ENCODE measurements at places on chromosomes 11 and 22.

GRCh38 chr11:86812981-86813380, 12.6 kb downstream of the PRSS23 start:
- DNase-seq = no peak

- DNase-seq = no peak
These were observed 541.9 kb upstream of the CADM1 start for GRCh38 chr11:116046127-116046526.

GRCh38 chr11:95338430-95338991, 107.5 kb upstream of the SESN3 start:
- no peak for DNase-seq

GRCh38 chr22:26534874-26535602, 22.8 kb upstream of the TFIP11 start:
- no peak for DNase-seq

DNA sequence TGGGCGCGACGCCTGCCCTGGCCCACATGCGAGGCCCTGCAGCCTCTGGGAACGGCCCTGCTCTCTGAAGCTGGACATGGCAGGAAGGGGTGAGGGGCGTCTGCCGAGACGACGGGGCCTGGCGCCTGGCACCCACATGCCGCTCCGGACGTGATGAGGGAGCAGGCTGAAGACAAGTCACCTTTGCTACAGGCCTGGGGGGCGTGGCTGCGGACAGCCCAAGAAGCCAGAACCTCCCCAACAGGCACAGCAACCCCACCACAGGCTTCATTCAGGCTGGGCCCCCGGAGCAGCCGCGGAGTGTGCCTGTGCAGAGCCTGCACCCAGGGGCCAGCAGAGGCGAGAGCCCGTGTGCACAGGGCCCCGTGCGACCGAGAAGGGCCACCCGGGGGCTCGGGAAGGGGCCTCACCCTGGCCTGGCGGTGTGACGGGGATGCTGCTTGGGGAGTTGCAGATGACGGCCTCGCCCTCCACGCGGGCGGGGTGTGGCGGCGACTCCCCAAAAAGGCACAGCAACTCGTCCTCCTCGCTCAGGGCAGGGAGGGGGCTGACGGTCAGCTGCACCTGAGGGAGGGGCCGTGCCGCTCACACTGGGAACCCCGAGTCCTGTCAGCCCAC, 16.6 kb upstream of the MAPK11 start:
- DNase-seq = no peak

DNA sequence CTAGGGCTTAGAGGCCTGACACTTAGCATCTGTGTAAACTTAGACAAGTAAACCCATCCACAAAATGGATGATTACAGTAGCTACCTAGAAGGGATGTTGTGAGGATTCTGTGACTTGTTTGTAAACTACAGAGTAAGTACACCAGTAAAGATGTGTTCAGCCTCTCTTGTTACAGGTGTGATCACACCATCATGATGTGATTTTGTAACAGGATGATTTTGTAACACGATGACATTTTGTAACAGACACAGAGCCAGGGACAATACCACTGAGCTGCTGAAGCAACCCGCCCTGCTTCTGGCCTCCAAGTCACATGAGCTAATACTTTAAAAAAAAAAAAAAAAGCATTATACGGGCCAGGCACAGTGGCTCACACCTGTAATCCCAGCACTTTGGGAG, 17.0 kb downstream of the FADD start:
- no peak for DNase-seq

DNA sequence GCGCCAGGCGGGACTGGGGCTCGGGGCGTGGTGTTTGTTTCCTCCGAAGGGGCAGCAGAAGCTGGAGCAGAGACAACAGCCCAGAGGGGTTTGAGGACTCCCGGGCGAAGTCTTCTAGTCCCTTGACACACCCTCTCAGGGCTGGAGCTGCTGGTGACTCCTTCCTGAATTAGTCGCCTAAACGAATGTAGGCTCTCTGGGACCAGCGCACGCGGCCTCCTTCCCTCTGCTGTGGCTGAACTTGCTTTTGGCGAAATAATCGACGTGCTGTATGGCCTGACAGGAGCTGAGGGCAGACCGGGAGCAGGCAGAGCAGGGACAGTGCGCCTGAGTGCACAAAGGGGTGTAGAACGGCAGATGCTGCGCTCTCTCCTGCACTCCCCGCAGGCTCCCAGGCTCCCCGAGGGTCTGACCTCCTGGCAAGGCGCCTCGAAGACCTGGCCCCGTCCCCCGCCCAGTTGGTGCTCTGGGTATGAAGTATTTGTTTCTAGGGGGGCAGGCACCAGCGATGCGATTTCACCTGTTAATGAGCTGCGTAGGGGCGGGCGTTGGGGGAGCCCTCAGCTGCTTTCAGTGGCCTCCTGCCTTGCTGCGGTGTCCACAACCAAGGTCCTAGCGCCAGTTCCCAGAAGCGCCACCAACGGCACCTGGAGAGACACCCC, 5.3 kb downstream of the SLC17A6 start:
- DNase-seq = no peak

DNA sequence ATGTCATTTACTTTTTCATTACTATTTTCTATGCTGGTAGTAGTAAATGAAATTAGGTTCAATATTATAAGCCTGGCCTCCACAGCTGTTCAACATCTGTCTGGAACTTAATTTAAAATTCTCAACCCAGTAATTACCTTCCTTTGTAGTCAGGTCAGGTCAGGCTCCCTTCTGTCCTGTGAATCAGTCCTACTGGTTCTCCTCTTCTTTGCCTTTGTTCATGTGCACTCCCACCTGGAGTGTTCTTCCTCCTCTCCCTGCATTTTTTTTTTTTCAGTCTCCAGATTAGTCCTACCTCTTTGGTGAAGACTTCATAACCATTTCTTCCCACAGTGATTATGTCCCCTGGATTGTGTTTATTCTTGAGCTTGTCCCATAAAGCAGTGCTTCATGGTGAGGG, 67.9 kb downstream of the DKK3 start:
- no peak for DNase-seq

- DNase-seq = peak; percentile 75
These were observed 19.3 kb downstream of the RFPL1 start for GRCh38 chr22:29457730-29458129.

- no peak for DNase-seq
These were observed 237.3 kb downstream of the BRD1 start for GRCh38 chr22:49590381-49590780.

DNA sequence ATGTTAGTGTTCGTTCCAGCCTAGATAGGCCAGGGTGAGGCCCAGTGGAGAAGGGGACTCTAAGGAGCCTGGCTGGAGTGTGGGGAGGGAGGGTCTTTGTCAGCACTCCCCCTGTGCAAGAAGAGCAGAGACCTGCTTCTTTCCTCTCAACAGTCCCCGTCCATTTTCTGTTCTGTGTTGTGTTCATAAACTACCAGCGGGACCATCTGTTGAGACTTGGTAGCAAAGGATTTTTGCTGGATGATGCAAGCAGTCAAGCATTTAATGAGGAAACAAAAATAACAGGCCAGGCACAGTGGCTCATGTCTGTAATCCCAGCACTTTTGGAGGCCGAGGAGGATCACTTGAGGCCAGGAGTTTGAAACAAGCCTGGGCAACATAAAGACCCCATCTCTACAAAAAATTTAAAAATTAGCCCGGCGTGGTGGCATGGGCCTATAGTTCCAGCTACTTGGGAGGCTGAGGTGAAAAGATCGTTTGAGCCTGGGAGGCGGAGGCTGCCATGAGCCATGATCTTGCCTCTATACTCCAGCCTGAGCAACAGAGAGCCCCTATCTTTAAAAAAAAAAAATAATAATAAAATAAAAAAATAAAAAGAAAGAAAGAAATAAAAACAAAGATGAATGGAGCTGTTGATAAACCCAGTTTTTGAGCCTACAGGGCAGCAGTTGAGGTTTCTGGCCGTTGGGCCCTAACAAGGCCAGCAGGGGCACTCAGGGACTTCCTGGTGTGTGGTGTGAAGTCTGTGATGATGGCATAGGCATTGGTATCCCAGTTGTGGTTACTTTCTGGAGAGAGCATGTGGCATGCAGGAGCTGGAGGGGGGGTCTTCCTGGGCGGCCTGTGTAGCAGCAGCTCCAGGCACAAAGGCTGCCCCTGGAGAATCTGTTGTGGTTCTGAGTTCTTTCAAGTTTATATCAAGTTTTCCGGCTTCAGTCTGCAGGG, 1.7 kb upstream of the TXNRD2 start:
- DNase-seq = no peak
